CMK (cell line): ENCODE measurements at places on chromosomes 5 and 9.
A peak's percentile ranks its signal among the peaks of the same experiment; 100 is the strongest.

DNA sequence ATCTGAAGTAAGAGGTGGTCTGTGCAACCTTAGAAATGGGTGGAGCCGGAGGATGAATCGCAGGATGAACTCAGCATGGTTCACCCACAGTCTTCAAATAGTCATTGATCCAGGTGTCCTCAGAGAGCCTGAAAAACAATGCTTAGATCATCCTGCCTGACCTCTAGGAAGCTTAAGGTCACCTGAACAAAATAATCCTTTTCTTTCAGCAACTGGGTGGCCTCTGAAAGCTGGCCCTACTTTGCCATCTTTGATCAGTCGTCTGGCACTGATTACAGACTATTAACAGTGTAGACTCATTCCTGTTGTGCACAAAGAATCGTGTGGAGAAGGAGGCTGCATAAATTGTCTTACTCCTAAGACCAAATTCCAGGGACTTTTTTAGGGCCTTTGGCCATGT is 50.7 kb downstream of the PIP5K1B start:
- no peak for DNase-seq

DNA sequence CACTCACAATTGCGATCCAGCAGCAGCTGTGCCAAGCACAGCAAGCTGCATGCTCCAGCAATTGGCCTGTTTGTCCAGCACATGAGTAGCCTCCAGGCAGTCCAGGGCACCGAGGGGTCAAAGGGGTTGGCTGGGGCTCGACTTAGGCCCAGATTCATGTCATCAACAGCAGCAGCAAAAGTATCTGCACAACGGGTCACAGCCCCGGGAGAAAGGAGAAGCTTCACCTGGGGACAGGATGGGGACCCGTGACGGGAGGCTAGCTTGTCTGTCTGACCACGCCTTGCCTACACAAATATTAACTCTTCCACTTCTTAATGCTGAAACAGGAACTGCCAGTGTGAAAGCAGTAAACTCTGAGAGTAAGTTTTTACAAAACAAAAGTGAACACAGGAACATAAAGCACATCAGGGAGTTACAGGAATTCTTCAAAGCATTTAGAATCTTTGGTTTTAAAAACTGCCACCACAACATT is 191.2 kb downstream of the PIK3R1 start:
- DNase-seq = no peak

DNA sequence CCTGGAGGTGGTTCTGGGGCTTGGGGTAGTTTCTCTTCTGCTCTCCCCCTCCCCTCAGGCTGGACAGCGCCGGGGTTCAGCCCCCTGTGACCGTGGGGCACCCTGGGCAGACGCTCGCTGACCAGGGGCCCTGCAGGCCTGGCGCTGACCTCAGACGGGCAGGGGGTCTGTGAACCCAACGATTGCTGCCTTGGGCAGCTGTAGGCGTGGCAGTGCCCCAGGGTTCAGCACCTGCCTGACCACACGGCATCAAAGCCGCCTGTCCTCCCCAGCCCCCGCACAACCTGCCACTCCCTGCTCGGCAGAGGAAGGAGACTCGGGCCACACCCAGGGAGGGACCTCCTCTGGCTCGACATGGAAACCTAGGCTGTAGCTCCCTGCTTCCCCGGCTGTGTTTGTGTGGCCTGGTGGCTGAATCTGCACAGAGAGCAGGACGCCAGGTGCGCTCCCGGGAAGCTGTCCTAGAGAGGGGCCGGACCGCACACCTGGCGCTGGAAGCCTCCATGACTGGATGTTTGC is 12.2 kb downstream of the LCN12 start:
- no peak for DNase-seq

DNA sequence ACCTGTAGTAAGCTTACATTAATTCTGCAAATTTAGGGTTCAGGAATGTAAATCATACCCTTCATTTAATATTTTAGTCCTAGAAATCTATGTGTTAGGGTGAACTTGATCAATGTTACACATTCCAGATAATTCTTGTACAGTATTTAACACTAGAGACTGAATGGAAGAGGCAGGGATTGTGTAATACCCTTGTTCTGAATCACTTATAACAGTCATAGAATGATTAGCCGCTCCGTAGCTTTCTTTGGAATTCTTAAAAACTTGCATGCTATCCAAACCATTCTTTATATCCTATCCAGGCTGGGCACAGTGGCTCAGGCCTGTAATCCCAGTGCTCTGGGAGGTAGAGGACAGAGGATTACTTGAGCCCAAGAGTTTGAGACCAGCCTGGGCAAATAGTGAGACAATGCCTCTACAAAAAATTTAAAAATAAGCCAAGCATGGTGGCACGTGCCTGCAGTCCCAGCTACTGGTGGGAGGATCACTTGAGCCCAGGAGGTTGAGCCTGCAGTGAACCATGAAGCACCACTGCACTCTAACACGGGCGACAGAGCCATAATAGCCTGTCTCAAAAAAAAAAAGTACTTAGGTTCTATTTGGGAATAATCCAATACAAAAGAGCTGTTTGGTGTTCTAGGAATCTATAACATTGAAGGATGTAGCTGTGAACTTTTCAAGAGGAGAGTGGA is 8.3 kb downstream of the ZNF483 start:
- DNase-seq = no peak

DNA sequence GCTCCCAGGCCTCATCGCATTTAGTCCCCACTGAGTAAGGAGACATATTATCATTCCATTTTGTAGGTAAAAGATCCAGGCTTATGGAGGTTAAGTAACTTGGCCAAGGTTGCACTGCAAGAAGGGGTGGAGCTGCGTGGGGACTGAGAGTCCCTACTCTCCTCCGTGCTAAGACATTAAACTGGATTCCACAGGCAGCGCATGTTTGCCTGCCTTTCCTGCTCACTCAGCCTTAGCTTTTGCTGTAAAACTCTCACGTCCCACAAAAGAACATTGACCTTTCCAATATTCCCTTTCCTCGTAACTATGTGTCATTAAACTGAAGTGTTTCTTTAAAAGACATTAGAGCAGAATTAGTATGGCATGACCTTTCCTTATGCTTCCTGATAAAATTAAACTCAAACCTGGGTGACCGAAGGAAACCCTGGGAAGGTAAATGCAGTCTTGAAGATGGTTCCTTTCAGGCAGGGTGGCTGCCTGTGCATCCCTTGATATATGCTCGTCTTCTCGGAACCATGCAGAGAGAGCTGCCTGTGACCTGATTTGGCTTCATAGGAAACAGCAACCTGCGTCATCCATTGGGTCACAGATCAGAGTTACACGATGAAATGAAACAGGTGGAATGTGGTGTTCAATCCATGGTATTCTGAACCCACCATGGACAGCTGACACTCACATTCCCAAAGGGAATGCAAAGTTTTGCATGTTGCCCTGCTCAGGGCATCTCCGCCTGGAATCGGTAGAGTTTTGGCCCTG is 85.9 kb downstream of the TMEM252 start:
- DNase-seq = no peak

GRCh38 chr5:22531986-22532385 is 321.2 kb downstream of the CDH12 start:
- no peak for DNase-seq

GRCh38 chr9:130636648-130637020 is 27.8 kb upstream of the PRDM12 start:
- no peak for DNase-seq

GRCh38 chr5:132526290-132526973 is 16.9 kb downstream of the IL5 start:
- peak; percentile 30 for DNase-seq
